ENCODE measurements at places on chromosomes 1 and 21. TPM values are rescaled to one million over a fixed set of nuclear protein-coding genes. Genes with fewer than 3 reads are reported as not detected.

The HIVEP3 gene
- polyA plus RNA-seq: 4.9 TPM

The PLA2G2D gene
- 0.08 TPM for polyA plus RNA-seq

GRCh38 chr1:63027176-63027575, 243.2 kb downstream of the ATG4C start:
- DNase-seq: no peak

- DNase-seq: no peak
These were observed 281.9 kb upstream of the C1orf105 start for GRCh38 chr1:172138634-172139033.

- no peak for DNase-seq
These were observed 33.9 kb downstream of the C1orf141 start for GRCh38 chr1:67100833-67101232.

GRCh38 chr21:27631471-27631870, 664.6 kb upstream of the ADAMTS5 start:
- DNase-seq: no peak

DNA sequence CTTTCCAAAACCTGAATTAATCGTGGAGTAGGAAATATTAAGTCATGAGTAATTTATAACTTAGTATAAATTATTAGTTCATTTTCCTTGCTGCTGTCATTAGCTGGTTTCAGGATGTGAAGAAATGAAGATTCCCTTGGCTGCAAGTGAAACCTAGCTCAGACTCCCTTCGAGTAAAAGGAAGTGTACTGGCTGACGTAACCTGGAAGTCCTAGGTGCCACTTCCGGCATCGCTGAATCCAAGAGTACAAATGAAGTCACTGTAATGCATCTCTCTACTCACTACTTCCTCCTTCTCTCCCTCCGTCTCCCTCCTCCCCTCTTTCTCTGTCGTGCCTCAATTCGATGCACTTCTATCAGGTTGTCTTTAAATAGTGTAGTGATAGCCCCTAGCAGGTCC, 28.8 kb downstream of the ZP4 start:
- DNase-seq: no peak

The DUSP10 gene
- 3.4 TPM for polyA plus RNA-seq

The GPR61 gene
- 0.87 TPM for polyA plus RNA-seq

- DNase-seq: no peak
These were observed 67.3 kb upstream of the KCNJ6 start for GRCh38 chr21:37983336-37984095.

GRCh38 chr1:59767119-59767518, 47.6 kb upstream of the HOOK1 start:
- DNase-seq: no peak

- DNase-seq: no peak
These were observed 588.1 kb upstream of the BRINP3 start for GRCh38 chr1:191065771-191066170.

DNA sequence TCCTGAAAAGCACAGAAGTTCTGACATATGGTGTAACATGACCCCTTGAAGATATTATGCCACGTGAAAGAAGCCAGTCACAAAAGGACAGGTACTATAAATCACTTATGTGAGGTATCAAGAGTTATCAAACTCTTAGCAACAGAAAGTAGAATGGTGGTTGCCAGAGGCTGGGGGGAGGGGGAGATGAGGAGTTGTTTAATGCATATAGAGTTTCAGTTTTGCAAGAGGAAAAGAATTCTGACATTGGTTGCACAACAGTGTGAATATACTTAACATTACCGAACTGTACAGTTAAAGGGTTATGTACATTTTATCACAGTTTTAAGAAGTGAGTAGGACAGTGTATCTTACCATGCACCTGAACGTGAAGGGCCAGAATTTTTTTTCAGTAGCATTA, 80.0 kb downstream of the USP25 start:
- no peak for DNase-seq

The CCDC30 gene
- polyA plus RNA-seq: 18.0 TPM

The FAM151A gene
- polyA plus RNA-seq: 24.2 TPM

The SLC22A15 gene
- polyA plus RNA-seq: 4.6 TPM

DNA sequence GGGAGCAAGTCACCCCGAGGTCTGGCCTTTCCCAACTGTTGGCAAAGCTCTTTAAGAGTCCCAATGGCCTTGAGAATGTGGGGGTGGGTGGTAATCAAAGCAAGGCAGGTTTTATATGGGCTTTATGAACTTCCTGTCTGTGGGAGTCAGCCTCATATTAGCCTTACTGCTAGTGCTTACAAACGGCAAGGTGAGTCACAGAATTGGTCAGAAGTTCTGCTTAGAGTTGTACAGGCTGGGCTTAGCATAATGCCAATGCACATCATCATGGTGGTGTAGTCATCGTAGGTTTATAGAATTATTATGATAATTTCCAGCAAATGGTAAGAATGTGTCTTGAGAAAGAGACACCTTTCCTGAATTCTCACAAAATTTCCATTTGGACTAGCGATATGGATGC, 192.7 kb upstream of the KIAA0040 start:
- no peak for DNase-seq
